A549 treated with dexamethasone at 1 μM for 4 hours (cell line): ENCODE measurements at places on chromosomes 2 and 18. TPM values are rescaled to one million over a fixed set of nuclear protein-coding genes. Genes with fewer than 3 reads are reported as not detected.

Gene CHAC2
- 10.9 to 14.9 TPM (median 11.9 TPM) in 5 replicates for total RNA-seq

Gene CAPG
- total RNA-seq: 90.5 to 114 TPM (median 92.1 TPM) in 5 replicates

Gene EGR4
- total RNA-seq: 0.09 to 0.27 TPM (median 0.12 TPM) in 5 replicates

Gene TXNL1
- 63.1 to 71.8 TPM (median 66.6 TPM) in 5 replicates for total RNA-seq

Gene ABCA12
- 0.15 to 0.31 TPM (median 0.26 TPM) in 5 replicates for total RNA-seq

Gene CPLX4
- total RNA-seq: not detected in 5 replicates

Gene DYSF
- 0.62 to 0.93 TPM (median 0.75 TPM) in 5 replicates for total RNA-seq
